ENCODE measurements at places on chromosomes 4 and X. TPM values are rescaled to one million over a fixed set of nuclear protein-coding genes. Genes with fewer than 3 reads are reported as not detected.

- no peak for DNase-seq
- peaks cover 30% of the 10 kb centered on the region for H3K4me1 ChIP-seq
- H3K27ac ChIP-seq = peak overlapping the region; percentile 79
- no peak overlapping the region for H3K4me3 ChIP-seq
- H3K27me3 ChIP-seq = no peaks in the 10 kb centered on the region
Observed at GRCh38 chr4:7867701-7868435, 71.8 kb downstream of the AFAP1 start.

DNA sequence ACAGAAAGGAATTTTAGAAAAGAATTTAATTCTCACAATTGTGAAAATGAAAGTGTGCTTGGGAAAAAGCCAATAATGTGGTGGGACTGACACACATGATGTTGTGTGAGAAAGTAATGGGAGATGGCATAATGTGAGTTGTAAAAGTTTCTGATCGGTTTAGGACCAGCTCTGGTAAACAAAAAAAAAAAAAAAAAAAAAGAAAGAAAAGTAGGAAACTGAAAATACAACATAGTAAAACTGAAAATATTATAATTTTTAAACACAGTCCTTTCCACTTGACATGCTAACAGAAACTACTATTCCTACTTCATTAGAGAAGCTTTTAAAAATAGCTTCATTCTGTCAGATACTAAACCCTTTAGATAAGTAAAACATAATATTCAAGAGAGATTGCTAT lies 28.2 kb downstream of the RAP1GDS1 start:
- H3K27me3 ChIP-seq = no peaks in the 10 kb centered on the region
- no peak overlapping the region for H3K4me3 ChIP-seq
- peaks cover 37% of the 10 kb centered on the region for H3K4me1 ChIP-seq

- H3K4me3 ChIP-seq = no peak overlapping the region
- H3K27ac ChIP-seq = no peak overlapping the region
- H3K4me1 ChIP-seq = peaks cover 30% of the 10 kb centered on the region
- DNase-seq = no peak
- no peaks in the 10 kb centered on the region for H3K36me3 ChIP-seq
Observed at GRCh38 chrX:129728061-129728460, 10.7 kb upstream of the XPNPEP2 start.

The NSUN7 gene
- 0.27 TPM for total RNA-seq

GRCh38 chr4:189988877-189989431 lies 38.1 kb downstream of the FRG2 start:
- H3K4me1 ChIP-seq = no peaks in the 10 kb centered on the region
- DNase-seq = no peak
- peaks cover 18% of the 10 kb centered on the region for H3K27me3 ChIP-seq
- no peaks in the 10 kb centered on the region for H3K36me3 ChIP-seq

- H3K27ac ChIP-seq = no peak overlapping the region
- H3K27me3 ChIP-seq = no peaks in the 10 kb centered on the region
- H3K4me1 ChIP-seq = peaks cover 26% of the 10 kb centered on the region
- H3K36me3 ChIP-seq = peaks cover 12% of the 10 kb centered on the region
Observed at GRCh38 chrX:19599253-19599652, 83.9 kb upstream of the MAP3K15 start.

The POF1B gene
- total RNA-seq = 0.19 TPM

The SSX3 gene
- total RNA-seq = not detected

GRCh38 chr4:56130606-56131155 lies 181.9 kb downstream of the CEP135 start:
- no peaks in the 10 kb centered on the region for H3K4me1 ChIP-seq
- peaks cover 2% of the 10 kb centered on the region for H3K27me3 ChIP-seq
- no peaks in the 10 kb centered on the region for H3K36me3 ChIP-seq
- H3K4me3 ChIP-seq = no peak overlapping the region
- DNase-seq = no peak

The SLC6A14 gene
- total RNA-seq = not detected

The DCAF12L2 gene
- total RNA-seq = not detected

The DACH2 gene
- not detected for total RNA-seq

The GAGE12F gene
- not detected for total RNA-seq

DNA sequence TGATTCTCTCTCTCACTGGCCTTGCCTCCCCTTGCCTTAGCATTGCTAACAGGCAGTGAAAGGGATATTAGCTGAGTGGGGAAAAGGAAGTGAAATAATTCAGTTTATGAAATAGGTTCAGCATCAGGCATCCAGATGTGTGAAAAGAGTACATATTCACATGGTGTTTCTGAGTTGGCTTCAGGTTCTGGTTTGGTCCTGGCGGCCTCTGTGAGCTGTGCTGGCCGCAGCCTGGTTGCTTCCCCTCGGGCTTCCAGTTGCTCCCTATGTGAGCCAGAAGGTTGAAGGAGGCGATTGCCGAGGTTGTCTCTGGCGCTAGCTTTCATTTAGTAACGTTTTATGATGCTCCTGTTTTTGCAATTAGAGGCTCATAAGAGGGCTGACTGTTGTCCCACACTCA lies 99.1 kb upstream of the TLR2 start:
- H3K4me3 ChIP-seq = no peak overlapping the region
- DNase-seq = no peak
- H3K36me3 ChIP-seq = peaks cover 32% of the 10 kb centered on the region
- peak overlapping the region; percentile 47 for H3K27ac ChIP-seq

The TREX2 gene
- 1.0 TPM for total RNA-seq

The IRAK1 gene
- 82.6 TPM for total RNA-seq

The TBC1D14 gene
- 23.6 TPM for total RNA-seq

DNA sequence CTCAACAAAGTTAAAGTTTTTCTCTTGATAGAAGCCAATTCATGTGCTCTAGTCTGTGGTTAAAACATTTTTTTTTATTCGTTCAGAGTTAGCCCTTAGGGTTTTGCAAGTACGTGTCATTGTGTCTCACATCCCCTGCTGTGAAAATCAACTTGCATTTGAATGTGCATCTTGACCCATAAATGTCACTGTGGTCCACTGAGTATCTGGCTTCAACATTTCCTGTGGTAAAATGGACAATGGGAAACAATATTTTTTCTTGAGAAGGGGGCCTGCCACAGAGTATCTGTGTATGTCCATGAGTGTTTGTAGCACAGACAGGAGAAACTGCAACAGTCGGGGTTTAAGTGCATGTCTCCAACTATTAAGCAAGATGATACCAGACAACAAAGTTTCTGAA lies 554.8 kb upstream of the TENM3 start:
- H3K4me1 ChIP-seq = no peaks in the 10 kb centered on the region
- H3K4me3 ChIP-seq = no peak overlapping the region
- H3K27me3 ChIP-seq = no peaks in the 10 kb centered on the region
- DNase-seq = no peak
- no peaks in the 10 kb centered on the region for H3K36me3 ChIP-seq
- H3K27ac ChIP-seq = no peak overlapping the region

DNA sequence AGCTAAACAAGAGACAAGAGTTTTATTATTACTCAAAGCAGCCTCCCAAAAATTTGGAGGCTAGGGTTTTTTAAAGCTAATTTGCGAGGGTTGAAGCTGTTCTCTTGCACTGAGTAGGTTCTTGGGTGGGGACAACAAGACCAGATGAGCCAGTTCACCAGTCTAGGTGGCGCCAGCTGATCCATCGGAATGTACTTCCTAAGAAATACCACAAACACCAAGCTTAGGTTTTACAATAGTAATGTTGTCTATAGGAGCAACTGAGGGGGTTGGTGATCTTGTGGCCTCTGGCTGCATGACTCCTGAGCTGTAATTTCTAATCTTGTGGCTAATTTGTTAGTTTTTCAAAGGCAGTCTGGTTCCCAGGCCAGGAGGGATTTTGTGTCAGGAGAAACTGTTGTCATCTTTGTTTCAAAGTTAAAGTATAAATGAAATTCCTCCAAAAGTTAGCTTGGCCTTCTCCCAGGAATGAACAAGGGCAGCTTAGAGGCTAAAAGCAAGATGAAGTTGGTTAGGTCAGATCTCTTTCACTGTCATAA lies 130.6 kb downstream of the SLC7A11 start:
- no peak overlapping the region for H3K27ac ChIP-seq
- no peak overlapping the region for H3K4me3 ChIP-seq
- H3K36me3 ChIP-seq = no peaks in the 10 kb centered on the region
- no peaks in the 10 kb centered on the region for H3K4me1 ChIP-seq

DNA sequence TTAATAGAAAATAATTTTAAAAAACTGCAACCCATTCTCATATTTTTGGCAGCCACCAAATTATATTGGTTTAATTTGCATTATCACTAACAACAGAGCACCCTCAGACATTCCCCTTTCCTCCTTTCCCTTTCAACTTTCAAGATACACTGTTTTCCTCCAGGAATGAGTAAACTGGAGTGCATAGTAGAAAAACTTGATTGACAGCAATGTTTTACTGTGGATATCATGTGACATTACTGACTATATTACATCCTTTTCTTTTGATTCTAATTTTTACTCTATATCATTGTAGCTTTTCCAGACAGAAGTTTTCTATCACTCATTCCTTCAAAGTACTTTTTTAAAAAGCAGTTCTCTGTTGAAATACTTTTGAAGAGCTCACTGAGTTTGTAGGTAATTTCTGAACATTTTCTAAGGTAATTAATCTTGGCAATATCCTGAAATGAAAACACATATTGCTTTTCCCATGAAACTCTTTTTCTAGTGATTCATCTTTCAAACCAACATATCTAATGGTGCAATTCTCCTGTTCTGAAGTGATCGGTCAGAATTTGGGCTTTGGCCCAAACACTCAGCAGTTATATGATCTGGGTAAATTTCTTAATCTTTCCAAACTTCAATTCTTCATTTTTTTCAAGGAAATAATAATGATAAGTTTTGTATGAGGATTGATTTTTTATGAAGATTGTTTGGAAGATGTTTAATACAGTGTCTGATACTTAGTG lies 920.4 kb upstream of the EPHA5 start:
- no peaks in the 10 kb centered on the region for H3K36me3 ChIP-seq
- H3K27me3 ChIP-seq = no peaks in the 10 kb centered on the region
- no peak overlapping the region for H3K4me3 ChIP-seq
- H3K27ac ChIP-seq = no peak overlapping the region
- no peak for DNase-seq

DNA sequence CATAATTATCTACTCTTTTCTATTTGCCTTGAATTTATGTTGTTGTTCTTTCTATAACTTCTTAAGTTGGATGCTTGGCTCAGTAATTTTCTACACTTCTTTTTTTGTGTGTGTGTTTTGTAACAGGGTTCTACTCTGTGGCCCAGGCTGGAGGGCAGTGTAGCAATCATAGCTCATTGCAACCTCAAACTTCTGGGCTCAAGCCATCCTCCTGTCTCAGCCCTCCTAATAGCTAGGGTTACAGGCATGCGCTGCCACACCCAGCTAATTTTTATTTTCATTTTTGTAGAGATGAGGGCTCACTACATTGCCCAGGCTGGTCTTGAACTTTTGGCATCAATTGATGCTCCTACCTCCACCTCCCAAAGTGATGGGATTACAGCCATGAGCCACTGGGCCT lies 20.7 kb upstream of the UCHL1 start:
- H3K4me1 ChIP-seq = no peaks in the 10 kb centered on the region
- no peaks in the 10 kb centered on the region for H3K27me3 ChIP-seq
- no peaks in the 10 kb centered on the region for H3K36me3 ChIP-seq
- no peak overlapping the region for H3K4me3 ChIP-seq
- no peak overlapping the region for H3K27ac ChIP-seq

GRCh38 chrX:122421434-122422121 lies 762.5 kb upstream of the GRIA3 start:
- no peak for DNase-seq
- H3K27ac ChIP-seq = no peak overlapping the region
- H3K27me3 ChIP-seq = no peaks in the 10 kb centered on the region
- no peaks in the 10 kb centered on the region for H3K36me3 ChIP-seq

DNA sequence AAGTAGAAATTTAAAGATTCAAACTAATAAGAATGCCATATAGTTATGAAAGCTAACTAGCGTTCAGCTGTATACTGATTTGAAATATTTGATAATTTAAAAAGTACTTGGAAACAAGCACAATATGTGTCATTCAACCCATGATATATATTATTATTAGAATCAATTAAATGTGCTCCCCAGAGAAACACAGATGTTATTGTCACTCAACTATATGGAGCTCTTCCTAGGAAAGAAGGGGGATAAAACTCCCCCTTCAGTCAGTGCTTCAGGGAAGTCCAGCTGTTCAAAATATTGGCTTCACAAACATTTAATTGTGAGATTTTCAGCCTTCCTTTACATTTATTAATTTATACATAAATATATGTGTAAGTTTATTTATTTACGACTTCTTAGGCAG lies 135.9 kb downstream of the SLC4A4 start:
- H3K27me3 ChIP-seq = peaks cover 2% of the 10 kb centered on the region
- H3K27ac ChIP-seq = no peak overlapping the region
- no peak for DNase-seq
- no peaks in the 10 kb centered on the region for H3K4me1 ChIP-seq
- no peaks in the 10 kb centered on the region for H3K36me3 ChIP-seq

GRCh38 chr4:42709392-42710065 lies 52.6 kb upstream of the ATP8A1 start:
- H3K4me1 ChIP-seq = no peaks in the 10 kb centered on the region
- H3K4me3 ChIP-seq = no peak overlapping the region
- H3K36me3 ChIP-seq = no peaks in the 10 kb centered on the region
- no peak overlapping the region for H3K27ac ChIP-seq
- DNase-seq = no peak
- H3K27me3 ChIP-seq = peaks cover 4% of the 10 kb centered on the region

DNA sequence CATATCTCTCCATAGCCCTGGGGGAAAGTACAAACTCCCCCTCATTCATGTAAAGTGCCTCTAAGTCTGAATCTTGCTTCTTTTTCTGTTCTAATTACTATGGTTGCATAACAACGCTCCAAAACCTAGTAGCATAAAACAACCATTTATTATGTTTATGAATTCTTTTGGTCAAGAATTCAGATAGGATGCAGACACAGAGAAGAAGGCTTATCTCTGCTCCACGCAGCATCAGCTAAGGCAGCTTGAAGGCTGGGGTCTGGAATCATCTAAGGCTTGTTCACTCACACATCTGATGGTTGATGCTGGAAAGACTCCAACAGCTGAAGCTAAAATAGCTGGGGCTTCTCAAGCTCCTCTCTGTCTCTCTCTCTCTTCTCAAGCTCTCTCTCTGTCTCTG lies 564.5 kb downstream of the ZNF674 start:
- H3K4me3 ChIP-seq = no peak overlapping the region
- no peak overlapping the region for H3K27ac ChIP-seq
- no peaks in the 10 kb centered on the region for H3K36me3 ChIP-seq
- H3K4me1 ChIP-seq = no peaks in the 10 kb centered on the region

DNA sequence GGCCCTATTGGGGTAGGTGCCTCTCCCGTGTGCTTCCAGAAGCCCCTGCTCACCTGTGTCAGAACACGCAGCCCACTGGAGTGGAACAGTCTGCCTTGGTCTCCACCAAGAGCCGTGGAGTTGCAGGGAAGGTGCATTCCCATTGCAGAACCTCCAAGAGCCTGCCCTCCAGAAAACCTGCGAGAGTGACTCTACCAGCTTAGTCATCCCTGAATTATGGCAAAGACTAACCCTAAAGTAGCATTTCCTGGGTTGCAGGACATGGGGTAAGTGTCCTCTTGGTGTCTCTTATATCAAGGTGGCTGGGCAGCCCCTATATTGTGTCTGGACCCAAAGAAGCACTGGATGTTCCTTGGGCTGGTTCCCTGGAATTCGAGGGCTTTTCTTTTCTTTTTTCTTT lies 224.6 kb downstream of the BCOR start:
- peak overlapping the region; percentile 24 for H3K27ac ChIP-seq
- H3K36me3 ChIP-seq = no peaks in the 10 kb centered on the region
- H3K4me3 ChIP-seq = no peak overlapping the region
- peaks cover 51% of the 10 kb centered on the region for H3K4me1 ChIP-seq
- no peaks in the 10 kb centered on the region for H3K27me3 ChIP-seq

Data from activated naive CD4-positive, alpha-beta T cell treated with anti-CD3 and anti-CD28 coated beads for 36 hours (primary cell).